HT-29 (cell line): ENCODE measurements at places on chromosomes 5 and 9.

DNA sequence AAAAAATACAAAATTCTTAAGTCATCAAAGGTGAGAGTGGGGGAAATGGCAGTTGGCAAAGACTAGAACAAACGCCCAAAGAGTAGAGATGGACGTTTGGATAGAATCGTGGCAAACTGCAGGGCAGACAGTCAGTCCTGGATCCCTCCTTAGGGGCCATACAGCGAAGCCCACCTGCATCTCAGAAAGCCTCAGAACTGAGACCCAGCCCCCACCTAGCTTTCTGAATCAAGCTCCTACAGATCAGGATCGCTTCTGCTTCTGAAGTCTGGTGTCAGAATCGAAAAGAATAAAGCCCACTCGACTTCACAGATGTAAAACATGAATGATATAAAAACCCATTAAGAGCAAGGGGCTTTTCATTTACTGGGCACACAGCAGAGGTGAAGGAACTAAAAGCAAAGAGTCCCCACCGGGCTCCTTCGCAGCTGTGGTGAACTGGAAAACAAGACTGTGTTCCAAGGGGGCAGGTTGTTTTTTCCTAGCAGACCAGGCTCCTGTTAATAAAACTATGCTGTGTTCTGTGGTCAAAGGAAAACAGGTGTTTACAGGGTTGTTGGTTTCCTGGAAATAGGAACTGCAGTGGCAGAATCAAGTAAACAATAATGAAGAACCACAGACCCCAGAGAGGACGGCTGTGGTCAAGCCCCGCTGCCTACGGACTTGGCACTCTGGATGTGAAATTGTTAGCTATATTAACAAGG is 91.8 kb downstream of the TLE1 start:
- no peak for DNase-seq

- DNase-seq, result no peak
Observed at GRCh38 chr5:68748101-68748500, 345.7 kb upstream of the SLC30A5 start.

- DNase-seq, result no peak
Observed at GRCh38 chr9:104092192-104092591, 1.9 kb upstream of the SMC2 start.

- DNase-seq, result no peak
Observed at GRCh38 chr5:41403846-41404245, 106.6 kb downstream of the PLCXD3 start.

- DNase-seq, result no peak
Observed at GRCh38 chr9:127524373-127524772, 73.1 kb downstream of the LRSAM1 start.

- no peak for DNase-seq
Observed at GRCh38 chr5:133897431-133897830, 71.0 kb downstream of the C5orf15 start.
